ENCODE measurements at places on chromosomes 5 and 9. TPM values are rescaled to one million over a fixed set of nuclear protein-coding genes. Genes with fewer than 3 reads are reported as not detected.

The CHMP5 gene
- total RNA-seq, result 75.7 TPM

The MAMDC4 gene
- total RNA-seq, result 3.4 TPM

The RETREG1 gene
- total RNA-seq, result 3.2 TPM

The SLC6A7 gene
- total RNA-seq, result 0.02 TPM

The PPP3R2 gene
- total RNA-seq, result not detected

The ZBTB26 gene
- 2.1 TPM for total RNA-seq

The LCN10 gene
- total RNA-seq, result not detected

The GFRA3 gene
- total RNA-seq, result 0.05 TPM

The CENPK gene
- total RNA-seq, result 25.9 TPM

The SV2C gene
- not detected for total RNA-seq

The IL3 gene
- total RNA-seq, result not detected

The PCDHB10 gene
- total RNA-seq, result 0.06 TPM

The FXN gene
- 28.0 TPM for total RNA-seq

The FBXL7 gene
- 1.2 TPM for total RNA-seq

The TMEM8B gene
- 4.5 TPM for total RNA-seq

The OR1Q1 gene
- 0.16 TPM for total RNA-seq

The GCNT4 gene
- 0.33 TPM for total RNA-seq

The FAM81B gene
- total RNA-seq, result not detected

The OBP2B gene
- not detected for total RNA-seq

The HMCN2 gene
- 0.02 TPM for total RNA-seq

The C9orf72 gene
- total RNA-seq, result 3.6 TPM

The TAF1L gene
- not detected for total RNA-seq

The VAV2 gene
- total RNA-seq, result 32.4 TPM

The AHRR gene
- 5.4 TPM for total RNA-seq

The TYRP1 gene
- total RNA-seq, result not detected

The FAM151B gene
- 1.3 TPM for total RNA-seq

The STKLD1 gene
- total RNA-seq, result 0.73 TPM

The CNTNAP3B gene
- 10.3 TPM for total RNA-seq

The INPP5E gene
- 17.7 TPM for total RNA-seq

The CDH10 gene
- 0.13 TPM for total RNA-seq

The LRRTM2 gene
- total RNA-seq, result not detected

The PPP6C gene
- total RNA-seq, result 26.1 TPM

The SNCAIP gene
- not detected for total RNA-seq

The PALM2AKAP2 gene
- 0.51 TPM for total RNA-seq

The SLC4A9 gene
- total RNA-seq, result not detected

The MLLT3 gene
- 19.4 TPM for total RNA-seq

The DPYSL3 gene
- 24.6 TPM for total RNA-seq

The FGF18 gene
- total RNA-seq, result 4.8 TPM

The DBH gene
- not detected for total RNA-seq

The LHX3 gene
- 0.05 TPM for total RNA-seq

The SLC9A3 gene
- 2.1 TPM for total RNA-seq

The TMEM215 gene
- not detected for total RNA-seq

The EPB41L4A gene
- 3.7 TPM for total RNA-seq

The PCDHB2 gene
- 3.4 TPM for total RNA-seq

The ANKRD34B gene
- total RNA-seq, result 0.05 TPM

The SLC22A4 gene
- 4.9 TPM for total RNA-seq

The CLIC3 gene
- total RNA-seq, result 6.7 TPM

The DIPK1B gene
- total RNA-seq, result 6.2 TPM

The DDX4 gene
- 0.05 TPM for total RNA-seq

Data from A549 treated with dexamethasone at 1 μM for 4 hours (cell line).